ENCODE measurements at places on chromosomes 7 and 10. TPM values are rescaled to one million over a fixed set of nuclear protein-coding genes. Genes with fewer than 3 reads are reported as not detected.

Gene WDFY4
- total RNA-seq = 1.8 TPM

Gene FAM180A
- total RNA-seq = not detected

Gene MYOZ1
- not detected for total RNA-seq

Gene SEMA3C
- total RNA-seq = not detected

Gene MRPS24
- total RNA-seq = 53.2 TPM

Gene FAM24B
- 13.1 TPM for total RNA-seq

Gene LRRC4
- total RNA-seq = 0.57 TPM

Gene CREB3L2
- 46.2 TPM for total RNA-seq

Gene NOS3
- total RNA-seq = 8.2 TPM

Gene FHIP2A
- 28.2 TPM for total RNA-seq

Gene TCAF2
- 22.8 TPM for total RNA-seq

Gene FZD8
- 0.25 TPM for total RNA-seq

Gene ASB10
- not detected for total RNA-seq

Gene POT1
- total RNA-seq = 33.1 TPM

Gene LCOR
- 55.9 TPM for total RNA-seq

Gene TUBB8
- not detected for total RNA-seq

Gene VWDE
- total RNA-seq = 1.3 TPM

Gene AQP1
- total RNA-seq = not detected

Gene CALY
- 4.5 TPM for total RNA-seq

Gene GRM3
- total RNA-seq = not detected

Gene SH2D4B
- total RNA-seq = 0.14 TPM

All from naive thymus-derived CD4-positive, alpha-beta T cell (primary cell).